Renal cortical epithelial cell (primary cell): ENCODE measurements at places on chromosomes 6 and 20.

GRCh38 chr6:1850840-1851157, 241.1 kb downstream of the FOXC1 start:
- no peak for DNase-seq

GRCh38 chr20:10667560-10668167, 6.1 kb downstream of the JAG1 start:
- DNase-seq, result peak; percentile 87

- peak; percentile 31 for DNase-seq
Measured at GRCh38 chr6:18186033-18186432, 30.8 kb downstream of the KDM1B start.

DNA sequence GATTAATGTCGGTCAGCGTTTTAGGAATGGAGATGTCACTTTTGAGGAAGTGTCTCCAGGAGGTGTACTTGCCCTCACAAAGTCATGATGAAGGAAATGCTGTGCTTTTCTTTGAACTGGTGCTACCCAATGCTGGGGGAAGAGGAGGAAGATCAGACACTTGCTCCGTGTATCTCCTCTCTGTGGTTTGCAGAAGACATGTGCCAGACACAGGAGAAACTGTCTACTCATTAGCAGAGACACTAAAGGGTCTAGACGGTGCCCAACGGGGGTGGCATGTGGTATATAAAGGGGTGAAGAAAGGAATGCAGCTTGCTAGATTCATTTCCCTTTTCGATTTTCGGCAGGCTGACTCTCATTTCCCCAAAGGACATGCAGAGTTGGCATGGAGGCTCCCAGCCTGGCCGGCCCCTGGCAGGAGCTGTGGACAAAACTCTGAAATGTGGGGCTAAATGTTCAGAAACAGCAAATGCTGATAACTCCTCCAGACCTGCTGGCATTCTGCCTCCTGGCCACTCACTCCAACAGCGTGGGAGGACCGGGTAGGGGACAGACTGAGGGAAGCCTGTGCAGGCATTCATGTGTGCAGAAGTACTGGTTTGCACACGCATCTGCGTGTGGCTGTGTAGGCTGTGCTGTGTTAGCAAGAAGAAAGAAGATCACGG, 59.6 kb upstream of the QKI start:
- DNase-seq, result peak; percentile 40

GRCh38 chr6:108556250-108556649, 4.5 kb upstream of the FOXO3 start:
- DNase-seq, result no peak

DNA sequence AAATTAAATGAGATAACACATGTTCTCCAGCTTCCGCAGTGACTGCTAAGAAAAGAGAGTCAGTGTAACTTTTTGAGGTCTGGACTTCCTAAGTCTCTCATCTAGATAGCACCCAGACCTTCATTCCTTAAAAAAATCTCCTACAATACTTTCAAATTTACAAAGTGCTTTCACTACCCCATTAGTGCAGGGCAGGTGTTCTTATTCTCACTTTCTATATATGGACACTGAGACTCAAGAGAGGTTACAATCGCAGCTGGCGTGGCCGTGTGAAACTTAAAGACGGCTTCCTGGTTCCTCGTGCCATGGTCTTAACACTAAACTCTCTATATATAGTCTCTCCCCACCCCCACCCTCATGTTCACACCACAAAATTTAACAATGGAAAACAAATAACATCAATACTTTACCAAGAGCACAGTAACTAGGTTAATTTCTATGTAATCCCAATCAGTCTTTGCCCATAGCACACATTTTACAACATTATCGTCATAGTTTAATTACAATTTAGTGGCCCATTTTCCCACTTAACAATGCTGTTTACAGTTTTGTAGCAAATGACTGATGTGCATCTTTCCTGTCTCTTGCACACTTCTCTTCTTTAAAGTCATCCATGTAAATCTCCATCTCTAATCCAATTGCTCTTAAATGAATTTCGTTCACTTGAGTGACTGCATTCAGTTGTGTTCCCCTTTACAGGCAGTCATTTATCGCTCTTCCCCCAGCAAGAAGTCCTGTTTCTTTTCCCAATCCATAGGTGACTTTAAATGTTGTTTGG, 78.8 kb upstream of the ARID1B start:
- DNase-seq, result no peak

DNA sequence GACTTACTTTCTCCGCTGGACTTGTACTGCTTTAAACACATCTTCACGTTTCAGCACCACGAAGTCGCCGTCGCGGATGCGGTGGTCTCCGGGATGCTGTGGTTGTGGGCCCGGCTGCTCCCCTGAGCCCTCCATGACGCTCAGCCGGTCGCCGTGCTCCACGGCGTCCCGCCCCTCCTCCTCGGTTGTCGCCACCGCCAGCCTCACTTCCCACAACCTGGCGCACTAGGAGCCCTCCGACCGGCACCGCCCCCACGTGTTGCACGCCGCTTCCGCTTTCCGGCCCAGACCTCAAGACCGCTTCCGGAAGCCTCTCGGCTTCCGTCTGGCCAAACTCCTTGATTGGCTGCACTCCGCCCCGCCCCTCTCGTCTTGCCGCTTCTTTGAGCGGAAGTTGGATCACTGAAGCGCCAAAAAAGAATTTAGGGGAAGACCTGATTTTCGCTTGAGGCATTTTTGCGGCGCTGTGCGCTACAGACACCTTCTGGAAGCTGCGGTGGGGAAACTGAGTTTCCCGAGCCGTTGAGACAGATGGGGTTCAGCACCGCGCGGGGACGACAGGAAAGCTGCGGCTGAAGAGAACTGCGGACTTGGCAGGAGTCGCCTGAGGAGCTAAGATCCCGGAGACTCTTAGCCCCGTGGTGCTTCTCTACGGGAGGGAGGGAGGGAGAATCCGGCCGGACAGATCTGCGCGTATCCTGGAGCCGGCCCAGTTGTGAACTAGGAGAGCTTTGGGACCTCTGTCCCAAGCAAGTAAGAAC, at the start of the genes MCM8 and TRMT6:
MCM8 (plus strand) TSS at position 382 of the 761 bp plus-strand sequence. CDS start 1,364 bp downstream, outside the sequence.
TRMT6 (minus strand) TSS at position 263 of the 761 bp plus-strand sequence; CDS start at position 135, 128 bp downstream.
- DNase-seq, result peak; percentile 94

DNA sequence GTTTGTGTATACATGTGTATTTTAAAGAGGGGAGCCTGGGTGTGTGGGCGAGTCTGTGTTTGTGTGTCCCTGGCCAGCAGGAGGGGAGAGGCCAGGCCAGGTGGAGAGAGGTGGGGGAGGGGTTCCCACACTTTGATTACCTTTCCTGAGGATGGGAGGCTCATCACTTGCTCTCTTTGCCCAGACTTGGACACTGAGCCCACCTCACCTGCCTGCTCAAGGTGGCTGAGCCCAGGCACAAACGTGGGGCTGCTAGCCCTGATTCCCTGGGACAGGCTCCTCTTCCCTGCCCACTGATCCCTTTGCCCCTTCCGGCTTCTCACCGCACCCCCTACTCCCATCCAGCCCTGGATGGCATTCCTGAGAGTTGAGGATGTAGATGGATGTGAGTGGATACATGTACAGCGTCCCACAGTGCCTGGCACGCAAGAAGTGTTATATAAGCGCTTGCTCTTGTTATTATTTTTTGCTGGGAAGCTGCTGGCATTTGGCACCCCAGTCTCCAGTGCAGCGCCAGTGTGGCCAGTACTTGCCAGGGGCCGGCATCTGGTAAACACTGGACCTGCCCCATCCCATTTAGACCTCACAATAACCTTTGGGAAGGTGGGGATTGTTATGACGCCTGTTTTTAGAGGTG, 2.7 kb downstream of the CEBPB start:
- no peak for DNase-seq

- no peak for DNase-seq
Measured at GRCh38 chr6:17021539-17021889, 80.3 kb upstream of the STMND1 start.

DNA sequence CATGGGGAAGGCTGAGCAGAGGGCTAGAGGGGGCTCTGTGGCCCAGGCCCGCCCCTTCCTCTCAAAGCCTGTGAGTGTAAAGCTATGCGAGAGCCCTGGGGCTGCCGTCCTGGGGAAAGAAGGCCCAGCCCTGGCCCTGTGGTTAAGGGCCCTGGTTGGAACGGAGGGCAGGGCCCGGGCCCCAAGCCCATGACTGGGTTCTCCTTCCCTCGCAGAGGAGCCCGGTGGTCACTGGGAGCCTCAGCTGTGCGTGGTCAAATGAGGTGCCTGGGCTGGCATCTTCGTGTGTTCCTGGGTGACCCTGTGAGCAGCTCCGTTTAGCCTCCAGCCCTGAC, 56.0 kb downstream of the SMOC2 start:
- DNase-seq, result no peak

GRCh38 chr6:17938901-17939300, 48.5 kb downstream of the KIF13A start:
- no peak for DNase-seq

DNA sequence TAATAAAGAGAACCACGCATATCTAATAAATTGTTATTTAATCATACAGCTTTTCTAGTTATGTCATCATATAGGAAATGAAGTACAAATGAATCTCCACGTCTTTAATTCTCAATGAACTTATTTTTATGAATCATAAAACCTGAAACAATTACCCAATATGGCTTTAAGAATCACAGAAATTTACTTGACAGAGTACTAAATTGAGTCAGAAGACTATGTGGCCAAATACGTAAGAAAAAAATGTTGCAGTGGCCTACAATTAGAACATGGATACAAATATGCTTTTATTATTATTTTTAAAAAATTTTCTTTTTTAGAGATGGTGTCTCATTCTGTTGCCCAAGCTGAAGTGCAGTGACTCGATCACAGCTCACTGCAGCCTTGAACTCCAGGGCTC, 584.7 kb upstream of the SLC35B3 start:
- no peak for DNase-seq

- peak; percentile 31 for DNase-seq
Measured at GRCh38 chr6:108174371-108175175, 8.8 kb downstream of the NR2E1 start.

DNA sequence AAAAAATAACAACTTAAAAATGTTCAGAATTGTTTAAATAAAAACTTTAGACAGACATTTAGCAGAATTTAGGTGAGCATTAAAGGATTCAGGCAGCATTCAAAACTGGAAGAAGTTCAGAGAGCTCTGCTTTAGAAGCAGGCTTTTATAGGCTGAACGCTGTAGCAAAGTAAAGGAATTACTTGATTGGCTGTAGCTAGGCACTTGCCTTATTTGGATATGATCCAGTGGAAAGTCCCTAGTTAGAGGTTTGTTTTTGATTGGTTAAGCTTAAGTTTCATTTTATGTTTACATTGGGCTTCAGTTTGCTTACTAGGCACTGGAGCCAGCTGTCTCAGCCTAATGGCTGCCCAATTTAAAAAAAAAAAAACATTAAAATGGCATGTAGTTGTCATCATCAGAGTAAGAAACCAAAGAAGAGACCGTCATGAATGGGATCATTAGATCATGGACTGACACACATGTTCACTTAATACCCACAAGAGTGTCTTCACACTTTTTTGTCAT, 65.1 kb downstream of the CBFA2T2 start:
- DNase-seq, result peak; percentile 99

GRCh38 chr6:22409486-22409885, 112.7 kb upstream of the PRL start:
- no peak for DNase-seq

DNA sequence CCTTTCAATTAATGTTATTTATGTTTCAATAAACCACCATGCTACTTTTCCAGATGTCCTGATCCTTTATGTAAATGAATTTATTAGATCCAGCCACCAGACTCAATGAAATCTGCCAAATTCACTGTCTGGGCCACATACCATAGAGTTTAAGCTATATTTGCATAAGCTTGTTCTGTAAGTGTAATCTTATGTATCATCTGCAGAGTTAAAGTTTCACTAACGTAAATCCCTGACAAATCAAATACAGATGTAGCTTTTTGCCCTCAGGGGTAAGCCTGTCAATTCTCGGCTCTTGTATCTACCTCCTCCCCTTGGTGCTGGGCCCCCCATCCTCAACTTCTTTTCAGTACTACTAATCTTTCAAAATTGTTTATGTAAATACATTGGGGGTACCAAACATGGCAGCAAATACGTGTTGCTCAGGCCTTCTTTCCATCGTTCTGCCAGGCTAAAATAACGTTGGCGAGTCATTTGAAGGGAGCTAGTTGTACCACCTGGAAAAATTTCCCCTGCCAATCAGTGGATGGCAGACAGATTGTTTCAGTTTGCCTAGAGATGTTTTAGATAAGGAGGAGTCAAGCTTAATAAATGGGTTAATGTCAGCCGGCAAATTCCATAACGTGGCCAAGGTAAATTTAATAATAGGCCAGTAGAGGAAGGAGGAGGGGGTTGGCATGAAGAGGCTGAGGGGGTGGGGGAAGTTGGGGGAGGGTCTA, 79.6 kb downstream of the RPS12 start:
- DNase-seq, result no peak

- peak; percentile 83 for DNase-seq
Measured at GRCh38 chr6:4008324-4009047, 70.5 kb downstream of the FAM217A start.

GRCh38 chr6:7073821-7074525, 33.8 kb upstream of the RREB1 start:
- DNase-seq, result no peak

- no peak for DNase-seq
Measured at GRCh38 chr6:220312-220711, 72.0 kb upstream of the DUSP22 start.

DNA sequence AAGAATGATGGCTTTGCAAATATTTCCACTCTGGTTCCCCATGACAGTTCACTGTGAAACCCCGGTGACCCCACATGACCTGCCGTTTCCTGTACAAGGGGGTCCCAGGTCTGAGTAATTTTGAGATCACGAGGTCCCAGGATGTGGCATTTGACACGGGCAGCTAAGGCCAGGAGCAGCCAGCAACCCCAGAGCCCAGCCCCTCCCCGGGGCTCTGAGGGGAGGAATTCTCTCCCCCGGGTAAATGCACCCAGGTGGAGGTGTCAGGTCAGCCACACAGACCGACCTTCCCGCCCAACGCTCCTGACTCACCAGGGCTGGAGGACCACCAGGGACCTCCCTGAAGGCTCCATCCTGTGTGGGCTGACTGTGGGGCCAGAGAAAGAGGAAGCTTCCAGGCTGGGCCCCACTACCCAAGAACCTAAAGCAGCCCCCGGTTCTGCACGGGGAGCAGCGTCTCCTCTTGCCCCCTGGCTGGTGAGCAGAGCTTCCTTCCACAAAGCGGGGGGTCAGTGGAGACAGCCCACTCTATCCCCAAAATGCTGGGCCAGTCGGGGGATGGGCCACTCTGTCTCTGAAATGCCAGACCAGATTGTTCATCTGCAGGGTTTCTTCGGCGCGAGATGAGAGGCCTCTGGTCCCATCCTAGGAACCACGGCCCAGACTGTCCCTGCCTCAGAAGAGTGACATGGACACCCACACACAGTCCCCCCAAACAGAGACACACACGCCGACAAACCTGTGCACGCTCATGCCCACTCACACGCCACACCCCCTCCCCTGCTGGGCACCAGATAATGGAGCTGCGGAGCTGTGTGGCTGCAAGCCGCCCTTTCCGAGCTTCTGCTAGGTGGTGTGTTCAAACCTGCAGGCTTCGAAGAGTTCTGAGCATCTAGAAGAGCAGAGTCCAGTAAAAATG, 23.4 kb upstream of the SLCO4A1 start:
- DNase-seq, result no peak

- no peak for DNase-seq
Measured at GRCh38 chr6:25202504-25202903, 76.7 kb upstream of the CARMIL1 start.

DNA sequence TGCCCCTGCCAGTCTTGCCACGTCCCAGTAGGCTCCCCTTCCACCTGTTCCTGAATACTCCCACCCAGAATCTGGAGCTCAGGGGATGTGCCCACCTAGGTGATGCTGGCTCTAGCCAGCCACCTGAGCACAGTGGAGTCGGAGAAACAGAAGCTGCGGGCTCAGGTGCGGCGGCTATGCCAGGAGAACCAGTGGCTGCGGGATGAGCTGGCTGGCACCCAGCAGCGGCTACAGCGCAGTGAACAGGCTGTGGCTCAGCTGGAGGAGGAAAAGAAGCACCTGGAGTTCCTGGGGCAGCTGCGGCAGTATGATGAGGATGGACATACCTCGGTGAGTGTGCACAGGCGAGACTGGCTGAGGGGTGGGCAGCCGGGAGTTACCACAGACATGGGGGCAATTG, 3.4 kb downstream of the KLC4 start:
- DNase-seq, result no peak
